Suppressor macrophage (primary cell): ENCODE measurements at places on chromosomes 1 and 21.

- DNase-seq = no peak
These were observed 23.8 kb downstream of the EPHA10 start for GRCh38 chr1:37741130-37741529.

DNA sequence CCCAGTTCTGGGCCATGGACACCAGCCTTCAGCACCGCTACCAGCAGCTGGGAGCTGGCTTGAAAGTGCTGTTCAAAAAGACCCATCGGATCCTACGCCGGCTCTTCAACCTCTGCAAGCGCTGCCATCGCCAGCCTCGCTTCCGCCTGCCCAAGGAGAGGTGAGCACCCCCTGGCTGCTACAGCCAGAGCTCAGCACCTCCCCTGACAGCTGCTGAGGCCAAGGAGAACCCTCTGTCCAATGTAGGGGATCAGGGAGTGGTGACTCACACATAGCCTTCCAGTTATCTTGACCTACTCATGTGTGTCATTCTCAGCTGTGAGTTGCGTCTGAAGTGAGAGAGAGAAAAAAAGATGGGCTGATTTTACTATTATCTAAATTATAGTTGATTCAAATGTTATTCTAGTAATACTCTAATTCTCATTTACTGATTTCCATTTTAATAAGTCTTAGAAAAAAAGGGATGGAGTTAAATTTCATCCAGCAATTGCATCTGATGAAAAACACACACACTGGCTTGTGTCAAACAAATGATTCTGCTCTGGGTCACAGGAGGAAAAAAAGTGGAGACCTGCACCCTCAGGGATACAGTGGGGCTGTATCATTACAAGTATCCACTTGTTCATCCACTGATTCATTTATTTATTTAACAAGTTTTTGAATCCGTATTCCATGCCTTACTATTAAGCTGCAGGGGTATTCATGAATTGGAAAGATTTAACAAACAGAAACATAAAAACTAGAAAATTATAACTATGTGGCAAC lies 108.0 kb downstream of the BRINP2 start:
- no peak for DNase-seq

- DNase-seq = no peak
These were observed 22.5 kb upstream of the SUCO start for GRCh38 chr1:172510479-172510878.

GRCh38 chr1:204089044-204089751 lies 16.3 kb downstream of the SOX13 start:
- no peak for DNase-seq

- no peak for DNase-seq
These were observed 1644.0 kb upstream of the B3GALT2 start for GRCh38 chr1:194830387-194830786.

DNA sequence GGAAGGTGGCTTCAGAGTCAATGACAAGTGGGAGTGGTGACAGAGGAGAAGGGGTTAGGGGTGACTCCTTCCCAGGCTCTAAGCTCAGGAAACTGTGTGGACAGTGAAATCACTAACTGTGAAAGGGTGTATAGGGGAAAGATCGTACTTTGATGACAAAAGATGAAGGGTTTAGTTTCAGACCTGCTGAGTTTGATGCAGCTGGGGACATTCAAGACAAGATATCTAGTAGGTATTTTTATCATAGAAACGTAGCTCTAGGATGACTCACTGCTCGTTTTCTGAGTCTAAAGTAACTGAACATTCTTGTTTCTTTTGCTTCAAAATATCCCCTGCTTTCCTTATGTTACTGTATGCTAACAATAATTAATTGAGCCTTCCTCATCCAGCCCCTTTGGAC lies 149.0 kb downstream of the PCP4 start:
- DNase-seq = no peak

DNA sequence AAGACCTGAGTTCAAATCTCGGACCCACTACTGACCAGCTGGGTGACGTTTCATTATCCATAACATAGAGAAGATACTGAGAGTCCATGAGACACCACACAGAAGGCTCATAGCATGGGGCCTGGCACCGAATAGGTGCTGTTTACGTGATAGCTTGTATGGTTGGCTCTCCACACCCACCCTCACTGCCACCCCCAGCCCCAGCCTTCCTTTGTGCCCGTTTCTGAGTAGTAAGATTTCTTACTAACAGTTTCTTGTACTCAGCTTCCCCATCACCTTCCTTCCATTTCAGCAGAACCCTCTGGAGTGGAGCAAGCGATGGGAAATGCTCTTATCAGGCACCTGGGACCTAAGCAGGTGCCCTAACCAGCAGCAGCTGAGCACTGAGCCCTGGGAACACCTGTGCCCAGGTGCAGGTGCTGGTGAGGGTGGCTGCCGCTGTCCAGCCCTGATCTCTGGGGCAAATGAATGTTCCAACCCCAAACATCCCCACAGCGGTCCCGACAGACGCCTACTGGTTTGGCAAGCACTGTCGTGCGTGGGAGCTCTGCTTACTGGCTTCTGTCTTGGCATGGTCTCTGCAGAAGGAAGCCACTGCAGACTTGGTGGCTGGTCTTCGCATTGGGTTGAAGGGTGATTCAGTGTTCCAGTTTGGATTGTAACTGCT lies 225.4 kb downstream of the CAMTA1 start:
- DNase-seq = no peak

- no peak for DNase-seq
These were observed 187.5 kb downstream of the PDE4B start for GRCh38 chr1:65980237-65980636.

- DNase-seq = peak; percentile 42
These were observed 242.3 kb downstream of the LMX1A start for GRCh38 chr1:165114022-165114888.

GRCh38 chr1:198275597-198275996 lies 118.8 kb downstream of the NEK7 start:
- DNase-seq = no peak

GRCh38 chr1:236020359-236021219 lies 44.3 kb downstream of the NID1 start:
- no peak for DNase-seq

DNA sequence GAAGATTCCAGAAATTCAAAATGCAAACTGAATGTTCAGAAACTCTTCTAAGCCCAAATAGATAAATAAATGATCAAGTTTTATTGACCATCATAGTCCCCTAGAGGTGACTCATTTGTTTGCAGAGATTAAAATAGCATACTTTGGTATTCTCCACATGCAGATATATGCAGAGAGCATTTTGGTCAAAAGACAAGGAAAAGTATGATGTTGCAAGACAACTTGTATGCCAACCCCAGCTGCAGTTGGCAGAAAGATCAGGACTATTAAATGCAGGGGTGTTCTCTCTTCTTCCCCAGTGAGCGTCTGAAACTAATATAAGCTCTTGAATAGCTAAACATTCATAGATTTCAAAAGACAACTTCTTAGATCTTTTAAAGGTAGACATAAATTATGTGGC lies 404.9 kb downstream of the LTN1 start:
- no peak for DNase-seq

- no peak for DNase-seq
These were observed 4.6 kb downstream of the NENF start for GRCh38 chr1:212437179-212437798.

- no peak for DNase-seq
These were observed 195.6 kb downstream of the APP start for GRCh38 chr21:25974964-25975363.

GRCh38 chr1:54748094-54748835 lies 16.1 kb downstream of the PARS2 start:
- no peak for DNase-seq

DNA sequence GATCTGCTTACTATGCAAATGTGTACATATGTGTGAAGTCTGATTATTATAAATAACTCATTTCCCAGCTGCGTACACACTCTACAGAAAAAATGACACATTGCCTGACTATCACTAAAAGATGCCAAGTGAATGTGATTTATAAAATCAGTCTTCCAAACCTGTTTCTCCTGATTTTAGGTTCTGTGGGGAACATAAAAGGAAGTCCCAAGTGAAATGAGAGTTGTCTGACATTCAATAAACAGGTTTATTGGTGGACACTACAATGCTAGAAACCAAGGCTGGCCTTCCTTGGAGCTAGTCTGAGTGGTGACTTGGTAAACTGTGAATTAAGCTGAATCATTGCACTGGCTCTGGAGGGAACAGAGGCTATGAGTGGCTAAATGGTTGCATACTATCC lies 287.9 kb upstream of the ESRRG start:
- no peak for DNase-seq

- DNase-seq = no peak
These were observed 27.4 kb upstream of the GJA9 start for GRCh38 chr1:38908821-38909220.

- DNase-seq = no peak
These were observed 20.4 kb downstream of the SLC26A9 start for GRCh38 chr1:205922806-205923205.

DNA sequence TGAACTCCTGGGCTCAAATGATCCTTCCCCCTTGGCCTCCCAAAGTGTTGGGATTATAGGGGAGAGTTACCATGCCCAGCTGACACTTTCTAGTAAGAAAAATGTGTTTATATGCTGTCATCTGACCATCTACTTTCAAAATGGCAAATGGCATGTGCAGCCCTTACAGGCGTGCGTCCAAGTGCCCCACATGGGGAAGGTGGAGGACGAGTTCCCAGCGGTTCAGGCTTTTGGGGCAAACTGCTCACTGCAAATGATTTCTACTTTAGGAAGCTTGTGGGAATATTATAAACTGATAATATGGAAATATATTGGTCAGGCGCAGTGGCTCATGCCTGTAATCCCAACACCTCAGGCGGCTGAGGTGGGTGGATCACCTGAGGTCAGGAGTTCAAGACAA lies 41.5 kb upstream of the NADK start:
- no peak for DNase-seq

DNA sequence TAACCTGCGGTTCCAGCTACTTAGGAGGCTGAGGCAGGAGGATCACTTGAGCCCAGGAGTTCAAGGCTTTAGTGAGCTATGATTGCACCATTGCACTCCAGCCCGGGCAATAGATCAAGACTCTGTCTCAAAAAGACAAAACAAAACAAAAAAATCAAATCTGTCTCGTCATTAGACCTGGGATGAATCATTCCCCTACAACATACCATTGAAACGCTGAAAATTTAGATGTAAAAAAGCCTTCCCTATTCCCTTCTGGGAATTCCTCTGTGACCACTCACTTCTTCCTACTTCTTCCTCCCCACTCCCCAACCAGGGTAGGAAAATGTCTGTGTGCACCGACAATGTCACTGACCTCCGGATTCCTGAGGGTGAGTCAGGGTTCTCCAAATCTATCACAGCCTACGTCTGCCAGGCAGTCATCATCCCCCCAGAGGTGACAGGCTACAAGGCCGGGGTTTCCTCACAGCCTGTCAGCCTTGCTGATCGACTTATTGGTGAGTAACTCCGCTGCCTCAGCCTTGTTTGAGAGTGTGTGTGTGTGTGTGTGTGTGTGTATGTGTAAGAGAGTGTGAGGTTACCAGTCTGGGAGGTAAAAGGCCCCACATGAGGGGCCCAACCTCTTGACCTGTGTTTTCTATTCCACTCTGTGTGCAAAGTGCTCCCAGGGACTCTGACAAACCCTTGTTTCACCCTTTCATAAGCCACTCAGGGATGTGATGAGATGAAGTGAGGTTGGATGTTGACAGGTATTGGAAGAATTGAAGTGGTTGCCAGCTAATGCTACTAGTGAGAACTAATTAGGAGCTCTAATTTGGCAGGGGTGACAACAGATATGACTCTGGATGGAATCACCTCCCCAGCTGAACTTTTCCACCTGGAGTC lies 16.3 kb upstream of the SARS1 start:
- DNase-seq = no peak

- DNase-seq = no peak
These were observed 5.0 kb downstream of the IGSF21 start for GRCh38 chr1:18112611-18113010.

DNA sequence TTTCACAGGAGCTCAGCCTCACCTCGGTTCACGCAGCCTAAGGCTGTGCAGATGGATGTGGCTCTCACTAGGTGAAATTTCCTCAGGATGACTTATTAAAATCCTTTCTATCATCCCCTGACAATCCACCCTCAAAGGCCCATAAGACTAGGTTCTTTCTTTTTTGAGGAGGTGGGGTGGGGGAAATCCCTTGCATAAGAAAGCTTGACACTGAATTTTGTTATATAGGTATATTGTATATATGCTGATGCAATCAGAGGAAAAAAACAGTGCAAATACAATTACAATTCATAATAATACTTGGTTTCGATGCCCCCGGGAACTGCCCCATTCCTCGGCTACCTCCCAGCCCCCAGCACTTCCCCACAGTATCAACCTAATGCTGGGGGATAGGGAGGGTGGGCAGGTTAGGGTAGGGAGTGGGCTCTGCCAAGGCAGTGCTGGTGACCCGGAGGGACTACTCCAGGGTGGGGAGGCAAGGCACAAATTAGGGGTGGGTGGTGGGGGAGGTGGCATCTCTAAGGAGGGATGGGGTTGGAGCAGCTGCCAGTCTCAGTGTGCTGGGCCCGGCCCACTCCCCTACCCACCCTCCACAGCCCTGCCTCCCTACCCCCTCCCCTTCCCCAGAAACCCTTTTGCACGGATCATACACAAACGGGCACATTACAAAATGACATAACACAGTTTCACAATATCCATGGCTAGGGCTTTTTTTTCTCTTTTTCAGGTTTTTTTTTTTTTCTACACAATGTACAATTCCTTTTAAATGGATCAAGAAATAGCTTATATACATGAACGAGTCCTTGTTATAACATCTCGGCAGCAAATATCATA lies 30.9 kb downstream of the SLC27A3 start:
- DNase-seq = peak; percentile 55

DNA sequence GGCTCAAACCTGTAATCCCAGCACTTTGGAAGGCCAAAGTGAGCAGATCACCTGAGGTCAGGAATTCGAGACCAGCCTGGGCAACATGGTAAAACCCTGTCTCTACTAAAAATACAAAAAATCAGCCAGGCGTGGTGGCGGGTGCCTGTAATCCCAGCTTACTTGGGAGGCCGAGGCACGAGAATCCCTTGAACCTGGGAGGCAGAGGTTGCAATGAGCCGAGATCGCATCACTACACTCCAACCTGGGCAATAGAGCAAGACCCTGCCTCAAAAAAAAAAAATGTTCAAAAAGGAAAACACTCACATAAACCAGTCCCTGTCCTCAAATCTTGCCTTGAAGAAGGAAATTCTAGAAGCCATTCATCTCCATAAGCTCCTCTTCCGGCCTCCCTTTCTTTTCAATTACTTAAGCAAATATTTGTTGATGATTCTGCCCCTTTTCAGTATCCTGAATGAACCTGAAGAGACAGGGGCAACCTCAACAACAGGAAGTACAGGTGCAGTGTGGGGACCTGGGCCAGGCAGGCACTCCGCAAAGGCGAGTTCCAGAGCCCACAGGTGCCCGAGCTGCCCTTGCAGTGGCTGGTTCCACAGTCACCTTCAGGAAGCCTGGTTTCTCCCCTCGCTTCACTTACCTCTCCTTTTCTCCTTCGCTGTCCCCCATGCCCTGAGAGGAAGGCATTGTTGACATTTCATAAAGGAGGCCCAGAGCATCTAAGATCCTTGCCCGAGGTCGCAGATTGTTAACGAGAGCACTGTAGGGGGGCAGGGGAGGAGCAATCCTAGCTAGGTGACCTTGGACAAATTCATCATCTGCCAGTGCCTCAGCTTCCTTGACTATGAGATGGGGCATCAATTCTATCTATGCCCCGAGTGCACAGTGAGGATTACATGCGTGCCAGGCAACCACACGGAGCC lies 8.9 kb upstream of the LEFTY1 start:
- no peak for DNase-seq

GRCh38 chr1:61955261-61955660 lies 213.0 kb downstream of the PATJ start:
- DNase-seq = no peak
